ENCODE measurements at places on chromosomes 12 and 14.
A peak's percentile ranks its signal among the peaks of the same experiment; 100 is the strongest.

DNA sequence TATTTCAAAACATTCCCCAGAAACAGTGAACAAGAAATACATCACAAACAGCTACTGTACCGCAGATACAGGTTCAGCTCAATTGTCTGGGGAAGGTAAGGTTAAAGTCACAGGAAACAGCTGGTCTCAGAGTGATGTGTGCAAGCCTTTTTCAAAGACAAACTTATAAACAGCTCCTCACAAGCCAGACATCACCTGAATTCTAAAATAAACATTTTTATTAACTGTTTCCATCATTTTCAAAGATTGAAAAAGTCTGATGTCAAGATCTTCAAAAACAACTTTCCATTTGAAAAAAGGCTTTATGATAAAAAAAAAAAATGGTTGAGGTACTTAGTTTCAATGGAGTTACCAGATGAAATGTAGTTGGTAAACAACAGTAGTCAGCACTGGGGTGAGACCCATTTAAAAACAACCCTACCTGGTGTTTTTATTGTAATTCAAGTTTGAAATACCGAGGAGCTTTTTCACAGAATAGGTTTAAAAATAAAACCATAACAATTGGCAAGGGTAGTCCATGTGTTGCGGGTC, 4.0 kb downstream of the BTG1 start:
- peak; percentile 12 for DNase-seq

DNA sequence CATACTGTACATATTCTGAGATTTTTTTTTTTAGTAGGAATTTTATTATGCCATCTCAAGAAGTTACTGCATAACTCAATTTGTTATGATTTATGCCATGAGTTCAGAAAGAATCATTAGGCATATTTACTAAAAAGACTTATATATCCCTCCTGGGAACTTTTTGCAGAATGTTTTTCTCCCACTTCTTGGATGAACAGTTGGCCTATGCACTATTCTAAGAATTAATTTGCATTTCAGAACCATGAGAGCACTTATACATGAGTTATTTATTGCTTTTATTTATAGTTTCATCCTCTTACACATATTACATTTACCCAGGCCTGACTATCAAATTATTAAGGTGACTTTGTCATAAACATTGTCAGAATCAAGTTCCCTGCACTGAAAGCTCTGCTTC, 6.3 kb upstream of the LRIG3 start:
- DNase-seq: no peak

- DNase-seq: no peak
These were observed 256.6 kb downstream of the NAV3 start for GRCh38 chr12:78087363-78087675.

- no peak for DNase-seq
These were observed 133.4 kb downstream of the AACS start for GRCh38 chr12:125198652-125199051.

- no peak for DNase-seq
These were observed 308.2 kb upstream of the FBXO33 start for GRCh38 chr14:39740454-39740853.

DNA sequence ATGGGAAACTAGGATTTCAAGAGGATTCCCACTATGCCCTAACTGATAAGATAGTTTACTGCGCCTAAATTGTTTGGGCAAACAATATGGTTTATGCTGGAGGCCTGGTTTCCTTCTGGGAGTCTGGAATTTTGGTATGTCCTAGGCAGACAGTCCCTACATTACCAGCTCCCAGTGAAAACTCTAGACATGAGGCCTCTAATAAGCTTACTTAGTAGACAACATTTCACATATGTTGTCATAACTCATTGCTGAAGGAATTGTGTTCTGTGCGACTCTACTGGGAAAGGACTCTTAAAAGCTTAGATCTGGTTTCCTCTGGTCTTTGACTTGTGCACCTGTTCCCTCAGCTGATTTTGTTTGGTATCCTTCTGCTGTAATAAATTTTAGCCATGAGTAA, 18.0 kb upstream of the PRPF39 start:
- no peak for DNase-seq

GRCh38 chr12:46206471-46206870, 62.4 kb downstream of the SLC38A1 start:
- DNase-seq: no peak

Measured in erythroblast (primary cell).